ENCODE measurements at places on chromosomes 1 and 21.

GRCh38 chr1:21761052-21761451, 21.9 kb downstream of the USP48 start:
- no peak for DNase-seq

GRCh38 chr21:42316891-42317290, 1.7 kb upstream of the TFF3 start:
- no peak for DNase-seq

- DNase-seq, result no peak
Observed at GRCh38 chr1:113226148-113226547, 153.2 kb downstream of the LRIG2 start.

DNA sequence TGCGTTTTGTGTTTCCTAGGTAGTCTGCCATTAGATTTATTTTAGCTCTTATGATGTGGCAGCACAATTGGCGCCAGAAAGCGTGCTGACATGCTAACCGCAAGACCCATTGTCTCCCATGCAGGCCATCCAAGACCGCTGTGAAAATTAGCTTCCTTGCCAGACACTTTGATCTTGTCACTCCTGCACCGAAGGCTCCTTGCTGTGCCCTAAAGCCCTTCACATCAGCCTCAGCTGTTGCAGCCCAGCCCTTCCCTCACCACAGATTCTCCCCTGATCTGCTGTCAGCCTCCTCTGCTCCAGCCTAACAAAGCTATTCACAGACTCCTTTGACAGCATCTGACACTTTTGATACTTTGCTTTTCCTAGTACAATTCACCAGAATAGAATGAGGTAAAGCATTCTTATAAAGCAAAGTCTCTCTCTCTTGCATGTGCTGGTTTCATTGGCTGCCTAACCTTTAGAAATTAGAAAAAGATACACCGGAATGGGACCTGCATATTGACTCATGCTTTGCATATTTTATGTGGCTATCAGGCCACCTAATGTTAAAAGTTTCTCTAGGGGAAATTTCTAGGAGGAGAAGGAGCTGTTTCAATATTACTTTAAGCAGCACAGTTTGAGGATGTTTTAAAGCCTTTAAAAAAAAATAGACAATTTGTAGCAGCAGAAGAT, 280.3 kb upstream of the FMN2 start:
- DNase-seq, result no peak

DNA sequence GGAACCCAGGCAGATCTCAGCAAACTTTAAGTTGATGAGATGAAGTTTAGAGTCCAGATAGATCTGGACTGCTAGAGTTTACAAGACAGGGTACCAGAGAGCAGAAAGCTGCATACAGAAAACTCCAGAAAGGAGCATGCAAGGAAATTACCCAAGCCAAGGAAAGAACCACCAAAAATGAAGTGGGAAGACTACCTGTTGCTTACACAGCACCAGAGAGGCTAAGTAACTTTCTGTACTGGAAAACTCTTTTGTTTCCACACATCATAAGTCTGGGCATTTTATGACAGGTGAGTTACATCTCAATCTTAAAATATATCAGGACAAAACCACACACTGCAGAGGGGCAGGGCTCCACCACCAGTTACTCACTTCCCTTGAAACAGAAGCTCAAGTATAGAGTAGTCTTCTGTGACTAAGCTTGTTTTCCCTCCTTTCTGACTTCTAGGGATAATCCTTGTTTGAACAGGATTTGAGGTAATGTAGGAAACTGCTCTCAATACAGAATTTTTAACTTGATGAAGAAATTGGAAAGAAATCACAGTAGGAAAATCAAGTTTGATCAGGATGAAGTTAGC, 17.4 kb upstream of the GJA9 start:
- DNase-seq, result no peak

GRCh38 chr1:185450060-185450788, 133.2 kb upstream of the IVNS1ABP start:
- DNase-seq, result no peak

GRCh38 chr1:157001304-157001703, 44.2 kb downstream of the ARHGEF11 start:
- no peak for DNase-seq

DNA sequence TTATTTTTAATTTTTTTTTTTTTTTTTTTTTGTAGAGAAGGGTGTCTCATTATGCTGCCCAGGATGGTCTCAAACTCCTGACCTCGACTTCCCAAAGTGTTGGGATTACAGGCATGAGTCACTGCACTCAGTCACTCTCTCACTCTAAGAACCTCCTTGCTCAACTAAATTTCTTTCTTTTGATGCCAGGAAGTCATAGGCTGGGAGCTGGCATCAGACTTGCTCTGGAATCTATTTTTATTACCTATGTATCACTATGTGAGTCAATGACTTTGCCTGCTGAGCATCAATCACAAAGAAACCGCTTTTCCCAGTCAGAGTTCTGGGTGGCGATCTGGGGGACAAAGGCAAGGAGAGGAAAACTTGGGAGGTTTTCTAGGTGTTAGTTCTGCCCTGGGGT, 35.5 kb upstream of the PARP1 start:
- DNase-seq, result no peak

- DNase-seq, result no peak
Observed at GRCh38 chr1:55463814-55464475, 248.8 kb upstream of the USP24 start.

- DNase-seq, result no peak
Observed at GRCh38 chr1:93749487-93749886, 67.8 kb upstream of the BCAR3 start.

DNA sequence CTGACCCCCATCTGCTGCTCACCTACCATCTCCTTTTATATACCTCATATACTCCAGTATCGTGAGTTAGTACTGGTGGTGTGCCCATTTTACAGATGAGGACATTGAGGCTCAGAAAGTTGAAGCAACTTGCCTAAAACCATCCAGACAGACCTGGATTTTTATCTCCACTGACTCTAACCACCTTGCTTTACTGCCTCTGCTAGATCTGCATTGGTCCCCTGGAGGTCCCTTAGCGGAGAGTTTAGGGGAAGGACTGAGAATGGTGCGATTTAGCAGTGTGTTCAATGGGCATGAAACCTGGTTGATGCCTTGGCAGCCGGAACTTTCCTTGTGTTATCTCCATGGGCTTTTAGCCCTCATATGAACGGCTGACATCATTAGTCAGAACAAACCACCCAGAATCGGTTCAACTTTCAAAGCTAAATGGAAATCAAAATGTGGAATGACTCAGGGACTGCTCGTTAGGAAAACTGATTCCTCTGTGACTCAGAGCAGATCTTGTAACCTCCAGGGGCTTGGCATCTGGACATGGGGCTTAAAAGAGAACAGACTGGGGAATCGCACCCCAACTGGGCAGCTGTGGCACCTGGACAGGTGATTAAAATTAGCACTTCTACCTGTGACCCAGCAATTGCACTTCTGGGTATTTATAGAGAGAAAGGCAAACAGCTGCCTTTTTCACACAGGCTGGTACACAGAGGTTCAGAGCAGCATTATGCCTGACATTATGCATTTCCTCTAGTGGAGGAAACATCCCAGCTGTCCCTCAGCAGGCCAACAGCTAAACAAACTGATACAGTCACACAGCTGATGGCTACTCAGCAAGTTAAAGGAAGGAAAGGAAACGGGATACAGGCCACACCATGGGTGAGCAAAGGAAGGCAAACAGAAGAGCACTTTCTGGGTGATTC, 25.3 kb downstream of the TMEM51 start:
- DNase-seq, result peak; percentile 57

DNA sequence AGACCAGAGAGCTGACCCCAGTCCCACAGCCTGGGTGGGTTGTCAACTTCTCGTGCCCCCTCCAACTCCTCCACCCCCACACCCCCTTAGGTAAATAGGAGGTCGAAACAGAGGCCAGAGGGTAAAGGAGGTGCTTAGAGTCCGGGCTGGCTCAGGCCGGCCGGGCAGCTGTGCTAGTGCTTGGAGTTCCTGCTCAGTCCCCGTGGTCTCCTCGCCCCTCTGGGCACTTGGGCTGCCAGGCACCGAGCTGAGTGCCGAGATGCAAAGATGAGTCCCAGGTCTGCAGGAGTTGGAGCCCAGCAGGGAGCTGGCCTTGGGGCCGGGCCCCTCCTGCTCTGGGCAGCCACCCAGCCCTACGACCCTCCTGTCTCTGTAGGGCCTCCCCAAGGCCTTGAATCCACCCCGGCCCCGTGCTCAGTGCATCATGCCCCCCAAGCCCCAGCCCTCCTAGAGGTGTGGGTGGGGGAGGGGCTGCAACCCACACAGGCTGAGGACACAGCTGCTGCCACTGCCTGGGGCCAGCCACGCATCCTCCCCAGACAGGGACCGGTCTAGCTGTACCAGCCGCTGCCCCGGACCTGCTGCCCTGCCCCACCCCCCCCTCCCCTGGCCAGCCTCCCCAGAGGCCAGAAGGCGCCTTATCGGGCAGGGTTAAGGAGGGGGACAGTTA, 1.9 kb downstream of the SMIM1 start:
- no peak for DNase-seq

DNA sequence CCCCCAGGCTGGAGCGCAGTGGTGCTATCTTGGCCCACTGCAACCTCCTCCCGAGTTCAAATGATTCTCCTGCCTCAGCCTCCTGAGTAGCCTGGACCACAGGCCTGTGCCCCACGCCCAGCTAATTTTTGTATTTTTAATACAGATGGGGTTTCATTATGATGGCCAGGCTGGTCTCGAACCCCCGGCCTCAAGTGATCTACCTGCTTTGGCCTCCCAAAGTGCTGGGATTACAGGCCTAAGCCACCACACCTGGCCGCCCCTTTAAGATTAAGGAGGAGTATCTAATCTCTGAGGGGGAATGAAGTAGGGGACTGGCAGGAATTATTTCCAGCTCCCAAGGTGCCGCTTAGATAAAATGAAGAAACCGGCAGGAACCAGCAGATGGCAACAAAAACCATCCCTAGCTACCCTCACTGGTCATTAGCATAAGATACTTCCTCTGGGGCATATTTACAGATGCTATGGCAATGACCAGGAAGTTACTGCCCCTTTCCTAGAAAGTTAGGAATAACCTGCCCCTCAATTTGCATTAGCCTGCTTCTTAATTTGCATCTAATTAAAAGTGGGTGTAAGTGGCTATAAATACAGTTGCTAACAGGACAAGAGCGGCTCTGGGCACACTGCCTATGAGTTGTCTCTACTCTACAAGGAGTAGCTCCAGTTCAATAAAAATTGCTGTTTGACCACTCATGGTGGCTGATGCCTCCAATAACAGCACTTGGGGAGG, 7.1 kb upstream of the NSUN4 start:
- DNase-seq, result no peak

GRCh38 chr1:244727871-244728474, 75.0 kb downstream of the DESI2 start:
- no peak for DNase-seq

- DNase-seq, result no peak
Observed at GRCh38 chr1:56934430-56935060, 31.3 kb downstream of the C8B start.

GRCh38 chr1:225817611-225818061, 7.7 kb downstream of the EPHX1 start:
- no peak for DNase-seq

- DNase-seq, result no peak
Observed at GRCh38 chr1:46026531-46026930, 105.9 kb downstream of the PIK3R3 start.

DNA sequence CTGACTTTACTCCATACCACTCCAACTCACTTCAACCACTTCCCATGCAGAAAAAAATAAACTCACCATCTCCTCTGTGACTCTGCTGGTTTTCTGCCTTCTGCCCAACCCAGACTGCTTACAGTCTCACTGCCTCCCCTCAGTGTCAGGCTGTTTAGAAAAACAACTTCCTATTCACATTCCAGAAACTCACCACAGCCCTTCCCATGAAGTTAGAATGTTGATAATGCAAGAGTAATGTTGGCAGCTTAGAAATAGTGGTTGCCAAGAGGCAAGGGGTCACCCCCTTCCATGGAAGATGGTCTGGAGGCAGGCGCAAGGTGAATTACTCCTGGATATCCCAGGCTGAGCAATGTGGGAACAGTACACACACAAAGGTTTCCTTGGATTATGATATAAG, at the start of gene SELP:
TSS of gene SELP (minus strand) at position 119 of the 400 bp plus-strand sequence. CDS start at position 69, 50 bp downstream.
- no peak for DNase-seq

DNA sequence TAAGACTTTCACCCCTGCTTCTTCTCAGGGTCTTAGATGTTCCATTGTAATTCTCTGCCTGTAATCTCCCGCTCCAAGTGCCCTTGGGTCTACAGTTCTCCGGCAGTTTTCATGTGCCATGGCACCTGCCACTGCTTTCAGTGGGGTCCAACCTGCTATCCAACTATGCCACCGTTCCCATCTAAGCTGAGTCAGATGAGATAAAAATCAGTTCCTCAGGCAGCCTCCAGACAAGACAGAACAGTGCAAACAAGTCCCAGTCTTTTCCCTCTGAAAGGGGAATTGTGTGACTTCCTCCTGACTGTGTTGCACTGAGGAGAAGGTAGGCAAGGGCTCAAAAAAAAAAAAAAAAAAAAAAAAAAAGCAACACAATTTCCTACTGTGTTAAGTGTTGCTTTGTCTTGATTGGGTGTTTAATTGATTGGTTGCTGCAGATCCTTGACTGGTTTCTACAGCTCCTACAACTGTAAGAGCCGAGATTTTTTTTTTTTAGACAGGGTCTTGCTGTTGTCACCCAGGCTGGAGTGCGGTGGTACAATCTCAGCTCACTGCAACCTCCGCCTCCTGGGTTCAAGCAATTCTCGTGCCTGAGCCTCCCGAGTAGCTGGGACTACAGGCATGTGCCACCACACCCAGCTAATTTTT, 50.7 kb downstream of the EBNA1BP2 start:
- no peak for DNase-seq

GRCh38 chr1:95370691-95371562, 136.9 kb downstream of the RWDD3 start:
- DNase-seq, result no peak

GRCh38 chr1:150582371-150582770, 3.0 kb upstream of the MCL1 start:
- no peak for DNase-seq

- DNase-seq, result peak; percentile 32
Observed at GRCh38 chr1:102191723-102192122, 195.0 kb upstream of the OLFM3 start.

DNA sequence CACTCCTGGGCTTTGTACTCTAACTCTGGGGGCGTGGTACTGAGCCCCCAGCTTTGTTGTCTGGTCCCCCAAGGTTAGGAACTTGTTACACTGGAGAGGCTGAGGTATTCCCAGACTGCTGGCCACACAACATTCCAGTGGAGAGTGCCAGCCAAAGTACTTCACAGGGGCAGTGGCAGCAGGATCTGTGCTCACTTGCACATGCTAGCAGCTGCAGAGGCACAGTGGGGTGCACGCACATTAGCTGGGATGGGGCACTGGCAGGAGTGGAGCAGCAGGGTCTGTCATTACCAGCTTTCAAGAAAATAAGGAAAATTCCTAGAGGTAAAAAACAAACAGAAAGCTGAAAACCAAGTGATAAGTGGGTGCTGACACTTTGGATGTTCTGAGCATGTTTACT, 31.0 kb downstream of the ZNF691 start:
- DNase-seq, result no peak

- no peak for DNase-seq
Observed at GRCh38 chr1:99660496-99660895, 14.6 kb downstream of the PALMD start.

DNA sequence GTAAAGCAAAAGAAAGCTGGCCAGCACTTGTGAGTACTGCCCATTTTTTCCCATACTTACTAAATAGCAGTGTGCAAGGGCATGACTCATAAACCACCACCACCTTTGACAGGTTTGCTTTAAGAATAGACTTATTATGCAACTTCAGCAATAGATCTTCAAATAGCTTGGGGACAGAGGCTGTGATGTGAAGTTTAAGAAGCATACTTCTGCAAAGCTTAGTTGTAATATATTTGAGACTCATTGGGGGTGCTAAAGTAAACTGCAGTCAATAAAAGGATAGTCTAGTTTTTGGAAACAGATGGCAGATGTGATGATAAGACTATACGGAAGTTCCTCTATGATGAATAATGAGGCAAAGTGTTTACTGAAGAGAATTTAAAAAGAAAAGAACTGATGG, 210.0 kb downstream of the PLA2G4A start:
- DNase-seq, result no peak

GRCh38 chr1:159214149-159214760, 9.6 kb downstream of the ACKR1 start:
- DNase-seq, result no peak

Measured in NCI-H2081 treated with DMSO at 0.1 percent for 48 hours (cell line).